ENCODE measurements at places on chromosomes 1 and 21.
A peak's percentile ranks its signal among the peaks of the same experiment; 100 is the strongest.

DNA sequence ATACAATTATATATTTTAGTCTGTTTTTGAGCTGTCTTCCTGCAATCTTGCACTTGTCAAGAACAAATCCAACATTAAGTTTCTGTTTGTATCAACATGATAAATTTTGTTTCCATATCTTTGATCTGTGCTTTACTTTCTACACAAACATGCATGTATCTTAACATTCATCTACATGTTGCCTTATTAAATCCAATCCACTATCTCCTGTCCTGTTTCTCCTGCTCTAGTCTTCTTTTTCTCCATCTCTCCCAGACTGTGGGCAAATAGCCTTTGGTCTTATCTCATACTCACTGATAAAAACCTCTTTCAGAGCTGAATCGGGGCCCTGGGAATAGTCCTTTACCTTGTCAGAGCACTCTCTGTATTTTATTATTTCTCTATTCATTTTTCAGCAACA is 101.3 kb downstream of the PLPPR4 start:
- no peak for DNase-seq

- no peak for DNase-seq
Observed at GRCh38 chr1:116375887-116376728, 3.1 kb downstream of the ATP1A1 start.

- peak; percentile 21 for DNase-seq
Observed at GRCh38 chr1:1540090-1540817, at the start of gene TMEM240. TSS of gene TMEM240 (minus strand) at chr1:1540624. CDS start at chr1:1540346, 278 bp downstream.

GRCh38 chr1:15320267-15320666 is 73.2 kb downstream of the FHAD1 start:
- DNase-seq = no peak

DNA sequence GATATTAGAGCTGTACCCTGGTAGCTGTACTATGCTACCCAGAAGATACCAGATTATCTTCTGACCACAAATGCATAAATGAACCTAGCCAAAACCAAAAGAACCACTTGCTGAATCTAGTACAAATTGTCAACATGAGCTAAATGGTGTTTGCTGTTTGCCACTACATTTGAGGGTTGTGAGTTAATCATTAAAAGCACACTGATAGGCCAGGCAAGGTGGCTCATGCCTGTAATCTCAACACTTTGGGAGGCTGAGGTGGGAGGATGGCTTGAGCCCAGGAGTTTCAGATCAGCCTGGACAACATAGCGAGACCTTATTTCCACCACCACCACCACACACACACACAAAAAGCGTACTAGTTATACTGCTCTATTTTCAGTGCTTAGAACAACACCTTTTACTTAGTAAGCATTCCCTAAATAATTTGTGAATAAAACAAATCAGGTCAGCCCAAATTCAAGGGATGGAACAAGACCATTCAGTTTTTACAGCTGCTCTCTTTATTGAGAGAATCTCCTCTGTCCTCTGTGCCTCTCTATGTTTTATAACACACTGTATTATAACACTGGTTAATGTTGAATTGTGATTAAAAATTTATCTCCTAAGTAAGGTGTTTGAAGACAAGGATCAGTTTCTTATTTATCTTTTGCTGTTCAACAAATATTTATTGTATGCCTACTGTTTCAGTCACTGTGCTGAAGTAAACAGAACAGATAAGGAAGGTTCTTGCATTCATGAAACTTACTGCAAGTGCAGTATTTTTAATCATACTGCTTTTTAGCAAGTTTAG is 44.0 kb downstream of the MAGI3 start:
- no peak for DNase-seq

GRCh38 chr1:7786795-7787194 is 2.7 kb downstream of the PER3 start:
- DNase-seq = no peak

DNA sequence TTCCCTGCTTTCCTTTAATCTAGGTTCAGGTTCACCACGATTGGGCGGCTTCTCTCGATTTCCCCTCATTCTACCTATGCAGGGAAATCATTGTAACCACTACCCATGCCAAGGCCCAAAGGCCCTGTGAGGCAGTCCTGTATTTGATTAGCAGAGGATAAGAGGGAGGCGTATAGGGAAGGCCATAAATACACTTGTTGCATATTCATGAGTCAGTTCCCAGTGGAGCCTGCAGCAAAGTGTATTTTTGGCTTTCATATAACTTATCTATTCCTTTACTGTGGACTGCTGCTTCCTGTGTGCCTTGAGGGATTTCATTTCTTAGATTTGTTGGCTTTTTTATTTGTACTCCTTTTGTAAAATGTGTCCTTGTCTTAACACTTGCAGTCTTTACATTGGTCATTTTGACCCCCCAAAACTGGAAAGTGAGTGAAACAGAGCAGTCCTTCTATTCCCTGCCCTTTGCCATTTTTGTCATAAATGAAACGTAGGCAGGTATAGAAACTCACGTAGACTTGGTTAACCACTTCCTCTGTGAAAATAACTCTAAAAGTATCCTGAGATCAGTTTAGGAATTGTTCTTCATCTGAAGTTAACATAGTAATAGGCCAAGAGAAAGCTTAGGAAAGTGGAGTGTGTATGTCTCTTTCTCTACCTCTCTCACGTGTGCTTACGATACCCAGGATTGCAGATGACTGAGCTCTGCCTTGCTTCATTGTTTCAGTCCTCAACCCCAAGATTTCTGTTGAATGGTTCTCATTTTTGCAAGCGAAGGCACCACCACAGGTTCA is 19.6 kb upstream of the KCNQ4 start:
- no peak for DNase-seq

GRCh38 chr21:34524646-34525601 is 12.9 kb upstream of the KCNE1 start:
- no peak for DNase-seq

- DNase-seq = no peak
Observed at GRCh38 chr1:115649964-115650363, 8.2 kb downstream of the VANGL1 start.

- no peak for DNase-seq
Observed at GRCh38 chr1:157311730-157312081, 173.5 kb upstream of the ETV3 start.

GRCh38 chr1:2135441-2135841 is 59.1 kb downstream of the FAAP20 start:
- DNase-seq = no peak

- no peak for DNase-seq
Observed at GRCh38 chr21:33281096-33281652, 15.0 kb downstream of the IL10RB start.

DNA sequence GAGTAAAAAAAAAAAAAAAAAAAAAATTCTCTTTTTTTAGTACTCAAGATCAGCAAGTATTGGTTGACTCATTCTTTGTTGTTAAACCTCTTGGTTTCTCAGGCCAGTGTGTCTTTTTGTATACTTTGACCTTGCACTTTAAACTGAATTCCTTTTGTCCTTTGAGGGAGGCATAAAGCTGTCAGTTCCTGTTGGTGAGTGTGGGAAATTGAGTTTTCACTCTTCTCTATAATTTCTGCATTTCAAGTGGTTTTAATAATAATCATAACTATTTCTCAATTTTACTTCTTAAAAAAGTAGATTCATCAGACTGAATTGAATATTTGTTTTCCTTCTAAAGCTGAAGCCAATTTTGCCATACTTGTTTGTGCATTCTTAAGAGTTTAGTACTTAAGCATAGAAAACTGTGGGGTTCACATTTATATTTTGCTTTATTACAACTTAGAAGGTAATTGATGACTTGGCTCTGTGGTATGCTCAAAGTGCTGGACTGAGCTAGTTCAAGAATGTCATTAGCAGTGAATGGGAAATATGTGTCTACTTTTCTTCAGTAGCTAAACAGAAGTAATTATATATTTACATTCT is 43.4 kb downstream of the ITSN1 start:
- DNase-seq = no peak

DNA sequence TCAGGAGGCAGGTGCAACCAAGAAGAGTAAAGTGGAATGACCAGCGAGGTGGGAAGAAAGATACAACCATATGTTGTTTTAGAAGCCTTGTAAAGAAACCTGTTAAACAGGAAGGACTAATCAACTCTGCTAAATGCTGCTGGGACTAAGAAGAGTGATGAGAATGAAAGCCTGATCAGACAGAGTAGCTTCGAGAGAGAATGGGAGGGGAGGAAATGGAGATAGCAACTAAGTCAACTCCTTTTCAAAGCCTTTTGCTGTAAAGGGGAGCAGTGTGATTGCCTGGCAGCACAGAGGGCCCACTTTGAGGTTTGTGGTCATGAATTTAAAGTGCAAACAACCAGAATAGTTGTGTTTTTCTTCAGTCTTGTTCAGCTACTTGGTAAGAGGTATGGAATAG is 31.4 kb downstream of the SLC30A7 start:
- DNase-seq = no peak

DNA sequence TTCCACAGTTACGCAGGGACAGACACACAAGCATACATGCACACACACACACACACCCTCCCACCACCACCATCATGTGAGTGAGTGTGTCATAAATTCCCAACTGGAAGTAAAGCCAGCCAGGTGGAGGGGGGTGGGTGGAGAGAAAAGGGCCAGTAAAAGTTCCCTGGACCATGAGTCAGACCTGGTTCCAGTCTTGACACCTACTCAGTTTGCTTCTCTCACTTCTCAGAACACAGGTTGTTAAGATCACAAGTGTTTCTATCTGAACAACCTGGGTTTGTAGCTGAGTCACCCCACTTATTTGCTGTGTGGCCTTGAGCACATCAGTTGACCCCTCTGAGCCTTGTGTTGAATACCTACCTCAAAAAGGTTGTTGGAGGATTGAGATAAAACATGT is 9.6 kb downstream of the EPHA10 start:
- no peak for DNase-seq

DNA sequence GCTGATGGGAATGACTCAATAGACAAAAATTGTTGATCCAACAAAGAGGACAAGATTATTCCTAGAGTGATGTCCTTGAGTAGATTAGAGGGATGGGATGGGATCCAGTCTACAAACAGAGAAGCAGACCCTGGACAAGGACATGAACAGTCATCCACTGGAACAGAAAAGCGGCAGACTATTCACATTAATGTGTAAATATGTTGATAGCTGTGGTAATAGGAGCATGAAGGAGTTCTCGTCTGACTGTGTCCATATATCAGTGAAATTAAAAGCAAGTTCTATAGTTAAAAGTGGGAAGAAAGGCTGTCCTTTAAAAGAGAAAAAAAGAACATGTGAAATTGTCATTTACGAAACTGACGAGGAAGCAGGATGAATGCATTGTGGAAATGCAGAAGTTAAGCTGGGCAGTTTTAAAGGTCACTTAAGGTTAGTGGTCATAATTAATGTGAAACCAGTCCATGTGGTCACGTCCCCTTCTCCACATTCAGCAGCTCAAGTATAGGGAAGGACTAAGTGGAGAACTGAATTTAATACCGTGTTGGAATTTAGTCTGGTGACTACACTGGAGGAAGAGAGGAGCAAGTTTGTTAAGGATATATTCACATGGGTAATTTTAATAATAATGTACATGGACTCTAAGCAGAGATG is 62.1 kb downstream of the PIK3R3 start:
- DNase-seq = no peak

DNA sequence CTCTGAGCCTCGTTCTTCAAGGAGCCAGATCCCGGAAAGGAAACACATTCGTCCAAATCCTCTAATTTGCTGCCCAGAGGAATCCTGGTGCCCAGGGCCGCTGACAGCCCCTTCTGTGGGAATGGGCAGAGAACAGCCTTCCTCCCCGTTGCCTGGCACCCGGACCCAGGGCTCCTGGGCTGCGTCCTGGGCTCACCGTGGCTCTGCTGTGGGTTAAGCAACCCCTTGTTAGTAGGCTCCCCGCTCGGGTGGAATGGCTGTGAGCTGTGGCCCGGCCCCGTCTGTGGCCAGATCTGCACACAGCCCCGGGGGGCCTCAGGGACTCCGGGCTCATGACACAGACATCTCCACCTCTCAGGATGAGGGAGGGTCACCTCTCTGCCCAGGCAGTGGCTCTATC is 122.9 kb upstream of the ARHGEF16 start:
- DNase-seq = no peak
